ENCODE measurements at places on chromosomes 1 and 21.
A peak's percentile ranks its signal among the peaks of the same experiment; 100 is the strongest.

- no peak for DNase-seq
These were observed 10.5 kb downstream of the MTX1 start for GRCh38 chr1:155218854-155219591.

DNA sequence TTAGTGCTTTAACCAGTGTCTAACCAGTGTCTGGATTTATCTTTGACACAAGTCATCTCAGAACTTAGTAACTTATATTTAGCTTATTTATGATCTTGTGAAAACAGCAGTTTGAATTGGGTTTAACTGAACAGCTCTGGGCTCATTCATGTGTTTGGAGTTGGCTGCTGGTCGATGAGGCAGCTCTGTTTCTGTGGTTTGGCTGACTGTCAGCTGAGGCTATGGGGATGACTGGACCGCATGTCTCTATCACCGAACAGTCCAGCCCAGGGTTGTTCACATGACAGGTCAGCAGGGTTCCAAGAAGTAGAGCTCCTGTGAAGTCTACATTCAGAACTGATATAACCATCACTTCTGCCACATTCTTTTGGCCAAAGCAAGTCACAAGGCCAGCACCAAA is 29.1 kb upstream of the C21orf91 start:
- DNase-seq: no peak

- no peak for DNase-seq
These were observed 12.6 kb downstream of the CREG1 start for GRCh38 chr1:167541003-167541402.

GRCh38 chr1:30319765-30320580 is 403.4 kb downstream of the MATN1 start:
- no peak for DNase-seq

DNA sequence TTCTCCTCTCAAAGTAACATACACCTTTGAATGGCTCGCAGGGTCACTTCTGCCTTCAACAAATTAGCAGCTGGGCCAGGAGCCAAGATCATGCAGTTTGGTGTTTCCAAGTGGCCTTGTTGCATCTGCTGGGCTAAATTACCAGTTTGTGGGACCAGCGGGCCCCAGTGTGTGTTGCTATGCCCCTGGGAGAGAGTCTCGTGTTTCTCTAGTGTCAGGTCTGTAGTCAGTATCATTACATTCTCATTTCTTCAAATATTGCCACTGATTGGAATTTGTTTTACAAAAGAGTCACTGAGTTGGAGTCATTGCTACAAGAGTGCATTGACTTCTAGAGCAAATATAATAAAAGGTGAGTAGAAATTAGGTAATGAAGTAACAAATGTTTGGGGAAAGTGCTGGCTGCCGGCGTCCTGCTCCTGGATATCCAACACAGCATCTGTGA is 35.5 kb downstream of the RHOU start:
- no peak for DNase-seq

GRCh38 chr1:147215540-147215916 is 9.6 kb downstream of the FMO5 start:
- no peak for DNase-seq

GRCh38 chr1:93708734-93709481 is 27.3 kb upstream of the BCAR3 start:
- peak; percentile 57 for DNase-seq

GRCh38 chr21:44375281-44375651 is 21.8 kb downstream of the TRPM2 start:
- no peak for DNase-seq

DNA sequence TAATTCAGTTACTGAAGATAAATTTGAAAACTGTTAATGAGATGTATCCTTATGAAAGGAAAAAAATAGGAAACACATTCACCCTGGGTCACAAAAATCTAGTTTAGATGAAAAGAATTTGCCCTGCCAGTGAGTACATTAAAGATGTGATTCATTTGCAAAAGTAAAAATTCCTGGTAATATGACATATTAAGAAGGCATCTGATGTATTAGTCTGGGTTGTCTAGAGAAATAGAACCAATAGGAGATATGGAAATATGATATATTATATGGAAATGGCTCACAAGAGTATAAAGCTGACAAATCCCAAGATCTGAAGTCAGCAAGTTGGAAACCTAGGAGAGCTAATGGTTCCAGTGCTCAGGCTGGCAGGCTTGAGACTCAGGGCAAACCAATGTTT is 153.8 kb downstream of the MRPL39 start:
- DNase-seq: no peak

DNA sequence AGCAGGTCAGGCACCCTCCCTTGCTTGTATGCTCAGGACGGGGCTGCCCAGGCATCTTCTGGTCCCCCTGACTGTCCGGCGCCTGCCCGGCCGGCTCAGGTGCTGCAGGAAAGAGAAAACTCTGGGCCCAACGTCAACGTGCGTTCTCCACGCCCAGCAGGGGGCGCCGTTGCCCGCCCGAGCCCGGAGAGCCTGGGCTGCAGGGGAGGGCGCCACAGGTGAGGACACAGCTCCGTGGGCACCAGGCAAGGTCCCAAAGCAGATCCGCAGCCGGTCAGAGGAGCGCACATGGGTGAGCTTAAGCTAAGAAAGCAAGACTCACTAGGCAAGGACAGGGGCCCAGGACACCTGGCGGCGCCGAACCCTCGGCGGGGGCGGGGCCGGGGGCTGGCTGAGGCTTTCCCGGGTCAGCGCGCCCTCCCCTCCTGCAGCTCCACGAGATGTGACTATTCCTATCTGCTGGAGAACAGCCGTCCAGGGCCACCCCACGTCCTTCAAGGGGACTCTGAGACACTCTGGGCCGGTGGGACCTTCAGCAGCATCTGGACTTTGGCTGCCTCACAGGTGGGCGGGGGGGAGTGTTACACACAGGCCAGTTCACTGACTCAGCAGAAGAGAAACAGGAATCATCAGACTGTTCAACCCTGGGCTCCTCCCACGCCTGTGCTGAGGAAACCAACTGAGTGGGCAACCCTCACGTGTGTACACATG is 29.3 kb downstream of the KRTAP10-1 start:
- DNase-seq: peak; percentile 72

DNA sequence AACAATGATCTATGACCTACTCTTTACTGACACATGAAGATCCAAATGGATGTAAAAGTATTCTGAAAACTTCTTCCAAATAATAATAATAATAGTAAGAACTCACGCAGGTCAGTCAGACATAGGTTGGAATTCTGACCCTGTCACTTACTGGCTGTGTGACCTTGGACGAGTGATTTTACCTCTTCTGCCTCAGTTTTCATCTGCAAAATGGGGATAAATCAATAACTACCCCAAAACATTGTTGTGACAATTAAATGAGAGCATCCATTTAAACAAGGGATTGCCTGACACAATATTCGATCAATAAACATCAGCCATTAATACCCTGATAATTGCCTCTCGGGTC is 556 bp downstream of the MECR start:
- no peak for DNase-seq

DNA sequence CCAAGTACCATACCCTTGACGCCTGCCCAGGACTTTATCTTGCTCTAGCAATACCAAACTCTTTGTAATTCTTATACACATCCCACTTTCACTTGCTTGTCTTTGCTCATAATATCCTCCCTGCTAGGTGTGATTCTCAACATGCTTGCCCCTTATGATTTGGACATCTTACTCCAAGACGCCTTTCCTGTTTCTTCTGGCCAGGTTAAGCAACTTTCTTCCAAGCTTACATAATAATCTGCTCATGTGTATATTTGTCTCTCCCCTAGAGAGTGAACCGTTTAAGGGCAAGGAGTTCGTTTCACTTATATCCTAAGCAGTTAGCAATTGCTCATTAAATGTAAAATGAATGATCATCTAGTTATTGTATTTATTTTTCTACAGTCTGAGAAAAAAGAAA is 21.8 kb downstream of the CRYZL1 start:
- DNase-seq: no peak

- DNase-seq: no peak
These were observed 196.2 kb upstream of the APP start for GRCh38 chr21:26366781-26367180.

DNA sequence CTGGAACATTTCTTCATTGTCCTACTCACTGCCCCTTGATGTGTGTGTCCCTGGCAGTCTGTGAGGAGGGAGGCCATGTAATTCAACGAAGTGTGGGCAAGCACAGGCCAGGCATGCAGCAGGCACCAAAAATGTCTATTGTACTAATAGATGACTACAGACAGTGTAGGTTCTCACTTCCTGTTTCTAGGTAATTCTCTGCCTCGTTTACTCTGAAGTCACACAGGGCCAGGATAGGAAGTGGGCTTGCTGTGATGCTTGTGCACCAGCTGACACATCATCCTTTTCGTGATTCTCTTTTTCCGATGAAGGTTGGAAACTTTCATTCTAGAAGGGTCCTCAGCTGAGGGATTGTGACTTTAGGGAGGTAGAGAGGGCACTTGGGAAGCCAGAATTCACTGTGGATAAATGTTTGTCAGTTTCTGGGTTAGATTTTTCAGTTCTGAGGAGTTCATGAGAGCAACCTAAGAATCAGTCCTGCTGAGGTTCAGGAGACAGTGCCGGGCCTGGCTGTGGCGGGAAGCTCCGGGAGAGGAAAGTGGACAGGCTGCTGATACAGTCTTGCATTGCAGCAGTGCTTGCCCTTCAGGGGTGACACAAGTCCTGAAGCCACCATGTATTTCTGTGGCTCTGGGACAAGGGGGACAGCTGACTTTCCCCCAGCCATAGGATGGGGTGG is 4.3 kb upstream of the CSF1 start:
- DNase-seq: no peak

- peak; percentile 36 for DNase-seq
These were observed 749 bp upstream of the TMEM39B start for GRCh38 chr1:32071758-32072621.

DNA sequence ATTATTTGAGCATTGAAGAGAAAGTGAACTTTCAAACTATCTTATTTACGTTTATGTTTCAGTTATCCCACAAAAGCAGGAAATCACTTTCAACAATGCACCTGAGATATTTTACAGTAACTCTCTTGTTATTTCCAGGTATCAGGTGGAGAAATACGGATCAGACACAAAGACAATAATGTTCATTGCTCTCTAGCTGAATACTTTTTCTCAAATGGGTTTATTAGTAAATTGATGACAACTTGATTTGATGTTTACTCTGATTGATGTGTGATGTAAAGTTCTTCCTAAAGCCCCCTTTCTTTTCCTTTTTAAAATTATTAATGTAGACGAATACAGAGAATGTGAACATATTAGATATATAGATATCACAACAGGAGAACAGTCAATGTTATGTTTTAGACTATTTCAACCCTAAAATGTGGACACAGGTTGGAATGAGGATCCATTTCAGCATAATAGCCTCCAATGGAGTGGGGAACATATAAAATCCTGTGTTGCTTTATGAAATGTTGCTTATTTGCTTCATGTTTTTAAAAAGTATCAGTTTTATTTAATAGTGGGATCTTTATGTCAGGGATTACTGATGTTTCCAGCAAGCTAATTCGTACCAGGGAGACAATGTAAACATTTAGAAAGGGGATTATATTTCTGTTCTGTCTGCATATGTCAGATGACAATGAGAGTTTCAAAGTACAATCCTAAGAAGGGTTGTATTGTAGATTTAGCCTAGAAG is 1522.3 kb upstream of the TPTE start:
- no peak for DNase-seq

- DNase-seq: peak; percentile 80
These were observed 12.4 kb upstream of the SLC19A1 start for GRCh38 chr21:45554477-45555175.

GRCh38 chr1:151998611-151999362 is 5.1 kb upstream of the S100A10 start:
- no peak for DNase-seq

DNA sequence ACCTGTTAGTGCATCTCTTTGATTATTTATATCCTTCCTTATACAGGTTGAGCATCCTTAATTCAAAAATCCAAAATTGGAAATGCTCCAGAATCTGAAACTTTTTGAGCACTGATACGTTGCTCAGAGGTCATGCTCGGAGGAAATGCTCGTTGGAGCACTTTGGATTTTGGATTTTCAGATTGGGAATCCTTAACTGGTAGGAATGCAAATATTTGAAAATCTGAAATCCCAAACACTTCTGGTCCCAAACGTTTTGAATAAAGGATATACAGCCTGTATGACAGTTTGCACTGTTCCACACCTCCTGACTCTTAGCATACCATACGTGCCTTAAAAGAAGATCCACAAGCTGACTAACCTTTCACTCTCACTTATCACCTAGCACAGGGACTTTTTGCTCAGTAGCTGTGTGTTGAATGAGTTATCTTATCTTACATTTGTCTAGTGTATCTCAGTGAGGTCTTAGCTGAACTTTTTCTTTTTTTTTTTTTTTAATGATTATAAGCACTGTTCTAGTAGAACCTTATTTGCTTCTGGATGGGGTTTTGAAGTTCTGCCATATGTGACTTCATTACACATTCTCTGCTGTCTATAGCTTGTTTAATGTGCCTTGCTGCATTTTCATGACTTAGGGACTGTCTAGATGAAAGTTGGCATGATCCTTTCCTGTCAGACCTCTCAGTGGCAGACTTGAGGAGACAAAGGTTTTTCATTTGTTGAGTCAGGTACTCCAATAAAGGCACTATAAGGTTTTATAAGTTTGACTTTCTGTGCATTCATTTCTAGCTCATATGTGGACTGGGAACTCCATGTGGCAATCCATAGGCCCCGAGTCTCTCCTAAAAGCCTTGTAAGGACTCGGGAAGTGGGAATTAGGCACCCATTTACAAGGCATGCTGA is 21.6 kb downstream of the PTGFRN start:
- no peak for DNase-seq

- no peak for DNase-seq
These were observed 148.7 kb upstream of the LMO4 start for GRCh38 chr1:87179851-87180519.

GRCh38 chr21:41602531-41602930 is 94.6 kb upstream of the TMPRSS2 start:
- no peak for DNase-seq

- no peak for DNase-seq
These were observed 493.0 kb upstream of the PLXNA2 start for GRCh38 chr1:208737161-208737560.

- no peak for DNase-seq
These were observed 16.4 kb upstream of the C1orf159 start for GRCh38 chr1:1132042-1132950.

DNA sequence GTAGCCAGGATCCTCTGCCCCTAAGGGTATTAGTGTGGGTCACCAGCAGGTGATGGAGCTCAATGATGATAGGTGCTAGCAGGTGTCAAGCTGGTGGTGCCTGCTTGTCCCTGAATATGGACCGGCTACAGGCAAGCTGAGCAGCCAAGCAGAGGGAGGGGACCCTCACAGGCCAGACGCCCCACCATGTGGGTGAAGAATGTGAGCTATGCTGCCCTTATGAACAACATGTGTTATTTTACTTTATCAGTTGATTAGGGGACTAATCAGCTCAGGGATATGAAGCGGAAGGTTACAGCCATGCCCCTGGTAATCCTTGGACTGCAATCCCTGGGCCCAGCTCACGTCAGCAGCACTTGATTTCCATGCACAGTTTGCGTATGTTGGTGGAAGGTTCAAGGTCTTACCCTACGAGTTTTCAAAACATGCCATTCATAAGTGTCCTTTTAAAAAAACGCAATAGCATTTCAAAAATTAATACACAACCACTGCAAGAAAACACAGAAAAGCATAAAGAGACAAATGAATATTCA is 106.0 kb downstream of the CDC7 start:
- no peak for DNase-seq
